Thyroid gland (tissue), 4 donors: ENCODE measurements at places on chromosomes 5 and 9. TPM values are rescaled to one million over a fixed set of nuclear protein-coding genes. Genes with fewer than 3 reads are reported as not detected.
A peak's percentile ranks its signal among the peaks of the same experiment; 100 is the strongest.

DNA sequence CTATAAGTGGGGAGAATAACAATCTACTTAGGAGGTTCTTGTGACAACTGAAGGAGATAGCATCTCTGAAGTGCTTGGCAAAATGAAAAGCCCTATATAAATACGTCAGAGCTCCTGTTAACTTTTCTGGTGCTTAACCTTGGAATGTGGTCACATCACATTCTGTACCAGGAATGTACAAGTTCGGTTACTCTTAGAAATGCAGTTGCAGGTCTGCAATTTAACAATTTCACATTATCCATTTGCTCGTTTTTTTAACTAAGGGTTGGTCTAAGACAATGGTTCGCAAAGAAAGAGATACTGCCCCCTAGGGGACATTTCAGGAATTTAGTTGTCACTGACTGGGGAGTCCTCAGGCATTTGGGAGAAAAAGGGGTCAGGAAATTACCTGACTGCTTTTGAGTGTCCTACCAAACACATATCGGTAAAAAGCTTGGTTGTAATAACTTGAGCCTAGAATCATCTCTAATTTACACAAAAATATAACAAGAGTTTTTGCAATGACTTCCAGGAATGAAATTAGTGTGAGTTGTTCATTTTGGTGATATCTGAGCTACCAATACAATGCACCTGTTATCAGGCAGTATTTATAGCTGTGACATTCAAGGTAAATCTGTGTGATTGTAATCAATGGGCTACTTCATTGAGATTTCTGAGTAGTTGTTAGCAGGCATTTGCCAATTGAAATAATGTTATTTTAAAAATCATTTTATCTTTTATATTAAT is 5.4 kb upstream of the HBEGF start:
- peak; percentile 27 for DNase-seq

DNA sequence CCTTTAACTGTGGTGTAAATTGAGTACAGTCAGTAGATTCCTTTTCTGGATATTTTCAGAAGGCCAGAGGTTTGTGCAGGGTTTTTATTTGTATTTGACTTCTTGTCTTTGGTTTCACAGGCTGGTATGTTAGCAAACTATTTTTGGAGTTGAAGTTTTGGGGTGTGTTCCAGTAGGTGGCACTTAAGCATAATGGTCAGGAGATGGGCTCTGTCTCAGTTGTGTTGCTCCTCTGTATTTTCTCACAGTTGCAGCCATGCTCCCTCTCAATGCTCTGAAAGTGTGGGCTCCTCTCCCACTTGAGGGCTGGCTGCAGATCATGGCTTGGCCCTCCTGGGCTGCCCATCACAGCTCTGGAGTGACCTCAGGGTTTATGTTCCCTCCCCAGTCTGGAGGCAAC is 267.0 kb upstream of the PCSK5 start:
- no peak for DNase-seq

DNA sequence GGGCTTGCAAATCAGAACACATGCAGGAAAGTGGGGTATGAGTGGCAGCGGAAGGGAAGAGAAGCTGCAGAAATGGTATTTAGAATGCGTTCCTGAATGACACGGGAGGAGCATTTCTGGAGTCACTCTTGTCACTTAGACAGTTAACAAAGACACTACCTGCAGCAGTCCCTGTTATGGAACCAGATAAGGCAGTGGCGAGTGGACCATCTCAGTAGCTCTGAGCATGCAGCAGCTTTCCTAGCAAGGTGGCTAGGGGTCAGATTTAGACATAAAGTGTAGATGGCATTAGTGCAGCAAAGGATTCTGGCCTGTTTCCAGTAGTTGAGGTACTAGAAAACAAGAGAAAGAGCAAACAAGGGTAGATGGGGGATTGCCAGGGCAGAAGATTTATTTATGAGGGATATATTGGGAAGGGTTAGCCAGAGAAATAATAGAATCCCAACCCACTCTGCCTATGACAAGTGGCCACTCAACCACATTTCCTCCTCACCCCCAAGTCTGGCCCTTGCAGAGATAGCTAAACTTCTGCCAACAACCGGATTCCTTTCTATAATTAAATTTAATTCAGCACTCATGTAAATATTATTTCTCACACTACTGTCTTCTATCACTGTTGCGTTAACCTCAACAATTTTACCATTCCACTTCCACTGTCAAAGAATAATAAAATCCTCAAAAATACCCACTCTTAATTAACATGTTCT is 201.6 kb downstream of the DCP2 start:
- DNase-seq: no peak

- DNase-seq: no peak
Measured at GRCh38 chr9:69458176-69458575, 133.2 kb downstream of the ENTREP1 start.

REXO4 gene
- total RNA-seq: 18.9 TPM
